ENCODE measurements at places on chromosomes 16 and 17. TPM values are rescaled to one million over a fixed set of nuclear protein-coding genes. Genes with fewer than 3 reads are reported as not detected.

Gene ANKRD40CL
- 0.43 TPM for total RNA-seq

Gene TMEM88
- 0.92 TPM for total RNA-seq

Gene WFDC1
- total RNA-seq: 2.9 TPM

Gene ARHGAP44
- 2.0 TPM for total RNA-seq

Gene CALB2
- 0.88 TPM for total RNA-seq

Gene MAPK7
- 18.7 TPM for total RNA-seq

Gene HGS
- total RNA-seq: 71.3 TPM

Gene GPR142
- total RNA-seq: not detected

Gene MARVELD3
- total RNA-seq: 1.1 TPM

Gene PRDM7
- 0.21 TPM for total RNA-seq

Gene MSLN
- total RNA-seq: not detected

Gene IL21R
- 0.18 TPM for total RNA-seq

Gene AIPL1
- total RNA-seq: not detected

Gene ZNF200
- 8.8 TPM for total RNA-seq

Gene TBX21
- 0.16 TPM for total RNA-seq

Gene ALOX15B
- total RNA-seq: 0.14 TPM

Gene SYCE1L
- not detected for total RNA-seq
